ENCODE measurements at places on chromosomes 7 and 10.

DNA sequence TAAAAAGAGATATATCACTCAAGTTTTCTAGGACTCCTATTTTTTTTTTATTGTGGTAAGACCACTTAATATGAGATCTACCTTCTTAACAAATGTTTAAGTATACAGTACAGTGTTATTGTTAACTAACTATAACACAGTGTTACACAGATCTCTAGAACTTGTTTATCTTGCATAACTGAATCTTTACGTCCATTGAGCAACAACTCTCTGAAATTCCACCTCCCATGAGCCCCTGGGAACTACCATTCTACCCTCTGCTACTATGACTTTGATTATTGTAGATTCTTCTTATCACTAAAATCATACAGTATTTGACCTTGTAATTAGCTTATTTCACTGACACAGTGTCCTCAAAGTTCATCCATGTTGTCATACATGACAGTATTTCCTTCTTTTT, 22.5 kb upstream of the REEP3 start:
- no peak for DNase-seq

- DNase-seq: peak; percentile 77
These were observed 270.4 kb downstream of the HGF start for GRCh38 chr7:81499262-81500116.

- DNase-seq: no peak
These were observed 215.6 kb downstream of the ELFN1 start for GRCh38 chr7:1885465-1886226.

DNA sequence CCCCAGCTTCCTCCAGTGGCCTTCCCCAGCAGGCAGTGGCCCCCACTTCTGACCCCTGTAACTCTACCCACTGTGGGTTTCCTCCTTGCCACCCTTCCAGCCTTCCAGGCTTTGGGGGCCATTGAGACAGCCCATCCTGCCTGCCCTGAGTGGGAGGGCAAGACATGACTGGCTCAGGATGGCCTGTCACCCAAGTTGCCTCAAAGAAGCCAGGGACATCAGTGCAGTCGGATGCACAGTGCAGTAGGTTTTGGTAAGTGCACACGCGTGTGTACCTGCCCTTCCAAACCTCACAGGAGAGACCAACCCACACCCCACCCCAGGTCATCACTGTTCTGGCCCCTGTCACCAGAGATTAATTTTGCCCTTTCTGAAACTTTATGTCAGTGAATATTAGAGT, 22.7 kb downstream of the ZMIZ2 start:
- DNase-seq: no peak

DNA sequence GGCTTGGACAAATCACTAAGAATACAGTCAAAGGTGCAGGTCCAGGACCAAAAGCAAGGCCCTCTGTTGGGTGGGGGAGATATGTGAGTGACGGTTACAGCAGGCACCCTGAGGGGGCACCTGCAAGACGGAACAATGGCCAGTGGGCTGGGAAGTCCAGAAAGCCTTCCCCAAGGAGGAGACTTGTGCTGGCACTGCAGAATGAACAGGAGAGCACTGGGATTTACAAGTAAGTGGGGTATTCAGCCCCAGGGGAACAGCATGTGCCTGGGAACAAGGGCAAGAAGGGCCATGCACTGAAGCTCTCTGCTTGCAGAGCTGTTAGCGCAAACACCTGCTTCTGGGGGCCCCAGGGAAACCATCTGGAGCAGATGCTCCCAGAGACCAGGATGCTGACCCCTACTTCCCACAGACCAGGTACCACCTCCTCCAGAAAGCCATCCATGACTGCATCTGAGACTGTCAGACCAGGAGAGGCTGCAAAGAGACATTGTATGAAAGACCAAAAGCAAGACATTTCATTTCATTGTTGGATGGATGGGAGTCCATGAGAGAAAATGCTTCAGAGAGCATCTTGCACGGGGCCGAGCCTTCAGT, 24.6 kb upstream of the ZMIZ1 start:
- DNase-seq: no peak

GRCh38 chr7:9603291-9603690, 1169.9 kb downstream of the NXPH1 start:
- DNase-seq: no peak

GRCh38 chr7:149615690-149616270, 118.2 kb upstream of the ZNF746 start:
- no peak for DNase-seq

GRCh38 chr10:53003094-53003493, 230.5 kb upstream of the MBL2 start:
- no peak for DNase-seq

- no peak for DNase-seq
These were observed 73.6 kb upstream of the RPA3 start for GRCh38 chr7:7792056-7792455.

DNA sequence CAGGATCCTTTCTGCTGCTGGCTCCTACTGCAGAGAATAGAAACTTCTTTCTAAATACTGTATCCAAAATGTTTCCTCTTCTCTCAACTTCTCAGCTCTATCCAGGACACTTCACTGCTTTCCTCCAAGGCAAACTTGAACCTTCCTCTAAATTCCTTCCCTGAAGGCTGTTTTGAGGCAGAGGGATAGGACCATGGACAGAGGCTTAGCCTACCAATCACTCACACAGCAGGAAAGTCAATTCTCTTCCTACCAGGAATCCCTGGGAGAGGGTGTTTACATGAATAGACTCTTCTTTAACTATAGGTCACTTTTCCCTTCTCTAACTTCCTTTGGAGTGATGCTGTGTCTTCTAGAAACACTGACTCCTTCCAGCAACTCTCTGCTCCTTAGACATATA, 115.6 kb upstream of the MKLN1 start:
- DNase-seq: no peak

GRCh38 chr10:30828164-30828563, 198.6 kb upstream of the LYZL2 start:
- no peak for DNase-seq

DNA sequence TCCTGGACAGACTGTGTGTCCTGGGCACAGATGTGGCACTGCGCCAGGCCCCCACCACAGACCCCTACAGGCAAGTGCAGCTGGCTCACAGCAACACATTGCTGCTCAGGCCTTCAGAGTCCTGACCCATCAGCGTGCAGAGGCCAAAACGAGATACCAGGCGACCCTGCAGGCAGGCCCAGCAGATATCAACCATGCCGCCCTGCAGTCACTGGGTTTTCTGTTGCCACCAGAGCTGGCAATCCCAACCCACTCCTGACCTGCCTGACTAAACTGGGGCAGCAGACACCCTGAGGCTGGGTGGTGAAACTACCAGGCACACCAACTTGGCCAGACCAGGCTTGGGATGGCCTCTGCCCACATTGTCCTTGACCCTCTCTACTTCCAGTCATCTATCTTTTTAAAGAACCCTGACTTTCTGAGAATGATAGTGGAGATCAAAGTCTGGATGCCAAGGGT, 20.3 kb downstream of the ZCCHC24 start:
- DNase-seq: no peak

- DNase-seq: no peak
These were observed 264.5 kb downstream of the HDAC9 start for GRCh38 chr7:18760046-18760445.

DNA sequence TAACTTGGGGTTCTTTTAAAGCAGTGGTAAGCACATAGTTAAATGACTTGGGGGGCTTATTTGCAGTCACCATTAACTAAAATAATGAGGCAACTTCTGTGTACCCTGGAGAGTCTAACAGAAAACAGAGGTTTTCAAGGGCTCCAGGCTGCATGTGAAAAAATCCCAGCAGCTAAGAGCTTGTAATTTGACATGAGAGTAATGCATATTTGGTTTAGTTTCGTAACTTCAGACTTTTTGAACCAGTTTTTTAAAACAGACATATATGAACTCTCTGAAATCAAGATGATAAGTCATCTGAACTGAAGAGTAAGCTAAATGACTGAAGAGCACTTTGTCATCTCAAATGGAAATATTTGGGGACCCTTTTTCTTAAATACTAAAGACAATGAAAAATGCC, 40.2 kb upstream of the IFRD1 start:
- no peak for DNase-seq

DNA sequence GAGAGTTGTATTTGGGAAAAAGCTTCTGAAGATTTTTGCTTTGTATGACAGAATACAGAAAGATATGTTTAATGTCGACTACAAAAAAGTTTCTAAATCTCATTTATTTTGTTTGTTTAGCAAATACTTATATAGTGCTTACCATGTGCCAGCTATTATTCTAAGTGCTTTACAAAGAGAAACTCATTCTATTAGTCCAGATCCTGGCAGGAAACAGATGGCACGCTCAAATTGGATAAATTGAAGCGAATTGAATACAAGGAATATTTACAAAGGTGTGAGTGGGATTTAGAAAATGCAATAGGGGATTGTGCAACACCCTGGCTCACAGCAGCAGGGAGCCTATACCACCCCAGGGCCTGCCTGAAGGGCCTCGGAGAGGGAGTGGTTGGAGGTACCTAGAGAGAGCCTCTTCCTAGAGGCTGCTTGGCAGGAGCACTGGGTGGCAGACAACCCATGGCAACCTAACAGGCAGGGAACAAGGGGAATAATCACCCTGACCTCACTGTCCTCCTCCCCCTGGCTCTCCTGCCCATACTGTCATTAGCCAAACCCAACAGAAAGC, 27.6 kb upstream of the FAM204A start:
- DNase-seq: no peak

DNA sequence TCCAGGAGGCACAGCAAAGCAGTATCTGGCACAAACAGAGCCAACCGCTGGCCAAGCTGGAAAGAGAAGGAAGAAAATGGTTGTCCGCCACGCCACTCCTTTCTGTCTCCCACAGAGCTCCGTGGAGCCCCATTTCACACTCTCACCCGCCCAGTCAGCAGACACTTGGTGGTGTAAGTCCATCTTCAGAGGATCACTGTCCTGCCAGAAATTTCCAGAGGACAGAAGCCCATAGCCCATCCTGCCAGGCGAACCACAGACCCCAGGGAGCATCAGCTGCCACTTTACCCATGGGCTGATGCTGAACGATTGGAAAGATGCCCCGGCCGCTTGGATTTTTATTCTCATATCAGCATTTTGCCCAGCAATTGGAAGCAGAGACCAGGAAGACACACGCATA, 144.7 kb upstream of the LYZL2 start:
- DNase-seq: no peak

- DNase-seq: no peak
These were observed at the start of gene HPSE2 for GRCh38 chr10:99235658-99236626. HPSE2 (minus strand) TSS chr10:99235852.

DNA sequence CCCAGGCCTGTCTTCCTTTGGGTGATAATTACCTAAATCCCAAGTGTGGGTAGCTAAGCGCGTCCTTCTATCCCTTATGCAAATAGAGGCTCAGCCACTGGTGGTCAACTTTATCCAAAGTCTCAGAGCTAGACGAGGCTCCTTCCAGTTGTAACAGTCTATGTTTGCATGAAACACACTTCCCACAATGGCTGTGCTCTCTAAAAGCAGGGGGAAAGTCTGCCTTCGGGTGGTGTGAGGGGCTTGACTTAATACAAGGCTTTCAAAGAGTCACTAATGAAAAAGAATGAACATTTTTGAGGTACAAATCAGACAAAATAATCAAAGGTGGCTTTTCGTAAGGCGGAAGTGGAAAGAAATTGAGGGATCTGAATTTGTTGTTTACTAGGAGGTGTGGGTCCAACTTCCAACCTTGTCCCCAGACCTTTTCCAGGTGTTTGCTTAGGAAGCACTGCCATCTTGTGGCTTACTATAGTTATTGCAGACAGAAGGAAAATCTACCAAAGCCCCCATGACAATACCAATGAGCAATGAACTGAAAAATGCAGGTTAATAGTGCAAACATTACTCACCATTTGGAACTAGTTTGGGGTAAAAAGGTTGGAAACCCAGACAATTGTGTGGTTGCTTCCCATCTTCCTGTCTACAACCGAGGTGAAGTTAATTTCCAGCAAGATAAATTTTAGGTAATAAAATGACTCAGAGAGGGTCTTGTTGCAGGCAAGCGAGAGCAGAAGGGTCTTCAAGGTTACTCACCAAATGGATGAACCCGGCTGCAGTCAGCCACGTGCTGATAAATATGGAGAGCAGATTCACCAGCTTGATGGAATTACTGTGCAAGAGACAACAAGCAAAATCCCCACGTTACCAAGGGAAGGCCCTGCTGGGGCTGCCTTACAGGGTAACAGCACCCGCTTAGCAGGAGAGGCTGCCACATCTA, 525.7 kb downstream of the KCNMA1 start:
- DNase-seq: peak; percentile 58

GRCh38 chr7:108535257-108535656, 9.3 kb upstream of the PNPLA8 start:
- no peak for DNase-seq

DNA sequence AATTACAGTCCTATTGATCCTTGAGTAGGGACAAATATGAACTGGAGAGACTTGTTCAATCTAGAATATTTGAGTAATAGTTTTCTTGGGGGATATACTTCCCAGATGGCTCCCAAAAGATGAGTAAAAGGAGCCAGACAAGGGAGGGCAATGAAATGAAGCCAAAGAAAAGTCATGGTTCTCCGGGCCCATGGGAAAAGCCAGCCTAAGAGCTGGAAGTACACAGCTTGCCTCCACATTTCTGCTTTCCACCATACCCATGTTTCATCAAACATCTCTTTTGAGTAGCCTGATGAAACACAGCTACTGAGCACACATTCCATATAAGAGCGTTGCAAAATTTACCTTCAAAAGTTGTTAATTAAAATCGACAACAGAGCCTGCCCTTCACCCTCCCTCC, 535.0 kb upstream of the FZD8 start:
- DNase-seq: no peak

GRCh38 chr10:49611166-49611815, 1.2 kb downstream of the SLC18A3 start:
- no peak for DNase-seq

- no peak for DNase-seq
These were observed 17.0 kb upstream of the TTYH3 start for GRCh38 chr7:2614631-2615330.

- no peak for DNase-seq
These were observed 13.9 kb downstream of the POLL start for GRCh38 chr10:101573885-101574753.

DNA sequence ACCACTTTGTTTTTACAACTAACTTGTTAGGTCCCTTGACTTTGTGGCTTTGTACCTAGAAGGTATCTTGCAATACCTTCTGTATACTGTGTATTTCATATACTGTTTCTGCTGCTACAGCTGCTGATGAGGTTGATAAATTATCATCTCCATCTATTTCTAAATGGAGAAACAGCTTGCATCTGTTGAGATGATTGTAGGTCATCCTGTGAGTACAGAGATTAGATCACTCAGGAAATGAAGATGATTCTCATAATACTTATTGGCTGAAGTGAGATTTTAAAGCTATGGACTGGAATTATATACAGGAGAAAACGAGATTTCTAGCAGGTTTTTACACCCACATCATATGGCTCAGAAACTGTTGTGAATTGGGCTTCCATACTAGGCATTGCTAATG, 280.5 kb downstream of the KCND2 start:
- no peak for DNase-seq

DNA sequence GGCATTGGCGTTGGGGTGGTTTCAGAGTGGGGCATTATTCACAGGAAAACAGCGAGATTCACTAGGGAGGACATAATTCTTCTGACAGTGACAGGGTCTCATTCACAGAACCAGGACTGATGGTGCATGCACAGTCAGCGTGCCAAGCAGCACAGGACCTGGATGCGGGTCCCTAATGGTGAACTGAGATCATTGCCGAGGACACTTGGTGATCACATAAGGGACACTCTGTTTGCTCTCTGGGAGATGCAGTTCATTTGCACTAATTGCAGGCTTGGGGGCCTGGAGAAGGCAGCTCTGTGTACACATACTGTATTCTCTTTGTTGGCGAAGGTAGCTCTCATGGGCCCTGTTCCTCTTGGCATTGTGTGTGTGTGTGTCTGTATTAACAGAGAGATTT, 716.1 kb downstream of the PHTF2 start:
- DNase-seq: no peak
